NB4 (cell line): ENCODE measurements at places on chromosomes 2 and 18.

DNA sequence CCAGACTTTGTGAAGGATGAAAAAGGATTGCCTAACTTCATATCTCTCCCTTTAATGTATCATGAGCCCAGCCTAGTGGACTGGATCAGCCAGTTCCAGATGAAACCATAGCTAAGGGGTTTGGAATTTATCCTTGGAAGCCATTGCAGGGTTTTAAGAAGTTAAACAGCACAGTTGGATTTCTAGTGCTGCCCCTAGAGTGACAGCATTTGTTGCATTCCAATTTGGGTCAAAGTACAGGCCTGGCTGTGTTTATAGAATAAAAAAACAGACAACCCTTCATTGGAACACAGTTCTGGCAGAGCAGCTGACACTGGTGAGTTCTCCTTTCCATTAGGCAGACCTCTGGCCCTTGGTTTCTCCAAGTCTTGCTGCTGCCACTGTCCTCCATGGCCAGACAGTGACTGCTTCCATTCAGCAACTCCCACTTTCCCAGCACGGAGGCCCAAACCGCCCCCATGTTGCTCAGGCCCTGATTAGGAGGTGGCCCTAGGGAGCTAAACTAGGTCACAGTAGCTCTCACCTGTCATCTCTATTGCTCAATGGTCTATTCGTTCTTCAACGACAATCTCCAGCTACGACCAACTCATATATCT lies 8.0 kb downstream of the GPR39 start:
- no peak for DNase-seq

- DNase-seq, result no peak
Observed at GRCh38 chr2:168311261-168311910, 64.0 kb upstream of the STK39 start.

DNA sequence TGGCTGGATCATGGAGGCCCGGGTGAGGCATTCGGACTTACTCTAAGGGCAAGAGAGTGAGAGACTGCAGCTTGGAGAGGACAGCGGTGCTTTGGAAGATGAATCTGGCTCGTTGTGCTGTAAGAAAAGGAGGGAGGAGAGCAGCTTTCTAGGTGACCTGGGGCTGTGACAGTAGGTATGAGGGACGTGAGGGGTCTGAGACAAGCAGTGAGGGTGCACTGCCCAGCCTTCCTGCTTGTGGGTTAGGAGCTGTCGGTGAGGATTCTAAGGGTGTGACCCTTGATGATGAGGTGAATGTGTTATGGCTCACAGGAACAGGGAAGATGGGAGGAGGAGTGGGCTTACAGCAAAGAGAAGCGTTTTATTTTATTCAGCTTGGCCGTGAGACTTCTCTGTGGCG lies 27.1 kb upstream of the RHOB start:
- no peak for DNase-seq

DNA sequence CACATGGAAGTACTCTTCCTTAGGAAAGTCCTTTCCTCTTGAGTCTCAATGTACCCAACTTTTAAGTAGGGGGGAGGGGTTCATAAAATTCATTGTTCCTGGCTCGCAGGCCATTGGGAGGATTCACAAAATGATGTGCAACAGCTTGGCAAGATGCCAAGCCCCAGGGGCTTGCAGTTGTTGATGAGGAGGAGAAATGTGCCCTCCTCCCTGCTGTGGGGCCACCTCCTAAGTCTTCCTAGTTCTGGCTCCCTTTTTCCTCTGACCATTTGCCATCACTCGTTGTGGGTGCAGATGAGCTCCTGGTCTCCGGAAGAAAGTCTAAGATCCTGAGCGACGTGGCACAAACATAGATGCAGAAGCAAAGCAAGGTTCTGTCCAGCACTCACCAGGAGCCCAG lies 435.4 kb downstream of the EIPR1 start:
- DNase-seq, result no peak

- peak; percentile 55 for DNase-seq
Observed at GRCh38 chr18:58529714-58530354, 99.1 kb downstream of the ALPK2 start.

GRCh38 chr2:82182270-82182669 lies 1877.7 kb upstream of the LRRTM1 start:
- DNase-seq, result no peak

DNA sequence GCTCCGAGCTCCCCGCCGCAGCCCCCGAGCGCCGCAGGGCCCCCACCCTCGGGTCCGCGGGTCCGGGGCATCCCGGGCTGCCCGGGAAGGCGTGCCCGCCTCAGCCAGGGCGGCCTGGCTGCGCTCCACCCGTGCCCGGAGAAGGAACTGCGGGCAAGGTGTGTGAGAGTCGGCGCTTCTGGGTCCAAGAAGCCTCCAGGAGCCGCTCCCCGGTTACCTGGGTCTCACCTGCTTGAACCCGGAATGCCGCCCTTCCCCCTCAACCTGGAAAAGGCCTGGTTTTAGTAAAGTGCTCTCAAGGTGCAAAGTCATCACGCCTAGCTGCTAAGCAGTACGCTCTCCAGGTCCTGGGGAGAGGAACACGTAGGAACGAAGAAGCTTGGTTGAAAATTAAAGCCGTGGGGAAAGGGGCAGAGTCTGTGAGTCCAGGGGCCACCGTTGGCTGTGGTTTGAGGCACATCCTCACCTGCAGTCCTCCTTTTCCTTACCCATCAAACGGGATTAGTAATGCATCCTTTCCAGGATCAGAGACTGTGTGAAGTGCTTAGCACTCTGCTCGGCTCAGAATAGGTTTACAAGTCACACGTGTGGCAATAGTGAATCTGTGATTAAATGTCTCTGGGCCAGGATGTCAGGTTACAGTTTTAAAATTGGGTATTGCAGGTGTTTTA lies 1.2 kb downstream of the ASAP2 start:
- DNase-seq, result peak; percentile 52

- DNase-seq, result no peak
Observed at GRCh38 chr18:50042611-50043010, 152.3 kb downstream of the MYO5B start.

DNA sequence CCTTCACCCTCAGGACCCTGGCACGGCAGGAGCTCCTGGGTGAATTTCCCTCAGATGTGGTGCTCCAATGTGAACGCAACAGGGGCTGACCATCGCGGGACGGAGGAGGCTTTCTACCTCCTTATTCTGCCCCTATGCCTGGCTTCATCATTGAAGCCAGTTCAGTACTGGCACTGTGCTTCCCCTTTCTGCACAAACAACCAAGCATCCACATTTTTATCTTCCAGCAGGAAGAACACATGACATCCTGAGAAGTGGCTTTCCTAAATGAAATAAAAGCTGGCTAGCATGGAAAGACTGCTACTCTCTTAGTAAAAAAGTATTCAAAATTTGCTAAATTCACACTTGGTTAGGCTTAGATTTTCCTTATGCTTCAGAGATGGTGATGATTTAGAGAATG lies 24.8 kb downstream of the AFG3L2 start:
- DNase-seq, result no peak

DNA sequence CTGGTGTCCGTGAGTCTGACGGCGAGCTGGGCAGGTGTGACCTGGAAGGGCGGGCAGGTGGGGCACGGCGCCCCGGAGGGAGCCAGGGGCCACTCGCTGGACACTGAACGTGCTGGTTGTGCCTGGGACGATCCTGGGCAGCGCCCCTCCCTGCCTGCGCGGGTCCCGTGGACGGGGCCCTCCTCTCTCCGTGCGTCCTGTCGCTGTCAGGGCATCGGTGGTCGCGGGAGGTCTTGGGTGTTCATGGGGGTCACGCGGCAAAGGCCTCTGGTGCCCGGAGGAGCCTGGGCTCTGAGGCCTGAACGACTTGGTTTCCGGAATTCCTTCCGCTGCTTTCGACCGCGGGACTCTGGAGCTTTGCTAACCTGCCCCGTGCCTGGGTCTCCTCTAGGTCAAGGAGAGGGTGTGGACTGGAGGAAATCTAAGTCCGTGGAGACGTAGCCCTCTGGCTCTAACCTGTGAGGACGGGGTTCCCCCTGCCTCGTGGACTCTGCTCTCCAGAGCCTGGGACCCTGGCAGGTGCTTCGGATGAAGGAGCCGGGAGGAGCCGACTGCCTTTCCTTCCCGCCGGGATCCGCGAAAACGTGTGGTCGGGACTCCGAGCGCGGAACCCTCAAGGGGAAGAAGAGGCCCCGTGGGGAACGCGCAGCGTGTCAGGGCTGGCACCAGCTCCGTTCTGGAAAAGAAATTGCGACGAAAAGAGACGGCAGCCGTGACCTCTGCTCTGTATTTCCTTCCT lies 14.7 kb downstream of the SOX11 start:
- DNase-seq, result no peak

- DNase-seq, result no peak
Observed at GRCh38 chr2:5913711-5914395, 221.7 kb downstream of the SOX11 start.

GRCh38 chr2:58842501-58843155 lies 601.5 kb upstream of the FANCL start:
- no peak for DNase-seq

GRCh38 chr2:239661334-239662312 lies 260.8 kb upstream of the HDAC4 start:
- no peak for DNase-seq

- no peak for DNase-seq
Observed at GRCh38 chr2:20916604-20917286, 93.8 kb upstream of the LDAH start.

DNA sequence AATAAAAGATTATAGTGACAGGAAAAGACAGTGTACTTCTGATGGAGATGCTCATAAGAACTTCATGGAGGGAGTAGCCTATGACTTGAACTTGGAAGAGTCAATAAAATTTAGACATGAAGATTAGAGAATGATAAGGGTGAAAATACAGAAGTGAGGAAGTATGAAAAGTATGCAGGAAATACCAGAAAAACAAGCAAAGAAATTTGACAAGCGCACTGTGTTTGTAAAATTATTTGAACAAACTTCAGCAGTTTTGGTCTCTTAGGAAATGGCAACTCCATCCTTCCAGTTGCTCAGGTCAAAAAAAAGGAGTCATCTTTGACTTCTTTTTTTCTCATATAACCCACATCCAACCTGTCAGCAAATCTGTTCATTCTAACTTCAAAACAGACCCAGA lies 864.0 kb upstream of the ZEB2 start:
- DNase-seq, result no peak

DNA sequence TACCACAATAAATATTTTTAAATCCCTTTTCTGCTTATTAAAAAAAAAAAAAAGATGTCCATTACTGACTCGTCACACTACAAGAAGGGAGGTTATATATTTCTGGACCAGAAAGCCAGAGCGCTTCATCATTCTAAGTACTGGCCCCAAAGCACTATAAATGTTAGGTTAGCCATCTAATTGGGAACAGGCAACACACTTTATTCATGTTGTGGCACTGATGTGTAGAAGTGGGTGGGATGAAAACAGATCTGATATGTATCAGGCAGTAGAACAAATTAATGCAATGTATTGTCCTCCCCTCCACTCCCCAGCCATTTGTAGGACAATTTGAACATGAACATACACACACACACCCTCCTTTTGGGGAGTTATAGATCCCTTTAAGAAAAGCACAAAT lies 24.4 kb downstream of the LANCL1 start:
- DNase-seq, result no peak

- DNase-seq, result no peak
Observed at GRCh38 chr2:106205488-106205887, 11.4 kb upstream of the UXS1 start.
